ENCODE measurements at places on chromosomes 3 and 15. TPM values are rescaled to one million over a fixed set of nuclear protein-coding genes. Genes with fewer than 3 reads are reported as not detected.

DNA sequence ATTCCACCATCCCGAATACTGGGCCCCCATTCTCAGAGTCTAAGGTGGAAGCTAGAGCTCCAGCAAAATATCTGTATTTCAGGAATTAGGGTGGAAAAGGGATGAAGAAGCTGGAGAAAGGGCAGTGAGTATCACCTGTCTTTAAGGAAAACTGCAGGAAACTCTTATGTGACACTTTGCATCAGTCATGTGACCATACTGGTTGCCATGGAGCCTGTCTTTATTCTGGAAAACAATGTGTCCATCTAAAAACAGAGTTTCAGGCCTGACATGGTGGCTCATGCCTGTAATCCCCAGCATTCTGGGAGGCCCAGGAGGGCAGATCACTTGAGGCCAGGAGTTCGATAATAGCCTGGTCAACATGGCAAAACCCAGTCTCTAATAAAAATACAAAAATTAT is 52.9 kb upstream of the FSIP1 start:
- no peak for DNase-seq

DNA sequence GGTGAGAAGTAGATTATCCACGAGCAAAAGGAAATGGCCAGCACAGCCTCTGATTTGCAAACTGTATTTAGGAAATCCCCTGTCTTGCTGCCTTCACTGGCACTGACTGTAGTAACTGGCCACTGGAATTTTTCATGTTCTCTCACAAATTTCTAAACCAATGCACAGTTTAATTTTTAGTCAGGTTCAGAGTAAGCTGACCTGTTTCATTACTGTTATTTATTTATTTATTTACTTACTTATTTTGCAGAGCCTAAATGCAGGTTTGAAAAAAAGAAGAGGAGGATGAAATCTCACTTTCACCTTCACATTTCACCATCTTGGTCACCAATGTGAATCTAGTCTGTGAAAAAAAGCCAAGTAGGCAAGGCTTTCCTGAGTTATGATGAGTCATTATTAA is 291.0 kb downstream of the PLOD2 start:
- no peak for DNase-seq

Gene SLC51B
- total RNA-seq = not detected

Gene FILIP1L
- 213 TPM for total RNA-seq

GRCh38 chr3:55702822-55703221 is 215.7 kb upstream of the WNT5A start:
- DNase-seq = no peak

GRCh38 chr3:194117104-194117845 is 18.7 kb upstream of the HES1 start:
- DNase-seq = no peak

Gene UMPS
- 31.1 TPM for total RNA-seq

GRCh38 chr15:59313641-59314332 is 58.9 kb downstream of the MYO1E start:
- no peak for DNase-seq

DNA sequence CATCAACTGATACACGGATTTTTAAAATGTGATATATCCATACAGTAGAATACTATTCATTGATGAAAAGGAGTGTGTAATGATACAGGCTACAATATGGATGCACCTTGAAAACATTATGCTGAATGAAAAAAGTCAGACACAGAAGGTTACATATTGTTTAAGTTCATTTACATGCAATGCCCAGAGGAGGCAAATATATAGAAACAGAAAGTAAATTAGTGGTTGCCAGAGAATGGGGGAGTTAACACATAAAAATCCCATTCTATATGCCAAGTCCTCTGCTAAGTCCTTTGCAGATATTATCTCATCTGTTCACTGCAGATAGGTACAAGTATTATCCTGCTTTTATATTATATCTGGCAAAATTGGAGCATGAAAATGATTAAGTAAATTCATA is 22.1 kb upstream of the CDIN1 start:
- no peak for DNase-seq

DNA sequence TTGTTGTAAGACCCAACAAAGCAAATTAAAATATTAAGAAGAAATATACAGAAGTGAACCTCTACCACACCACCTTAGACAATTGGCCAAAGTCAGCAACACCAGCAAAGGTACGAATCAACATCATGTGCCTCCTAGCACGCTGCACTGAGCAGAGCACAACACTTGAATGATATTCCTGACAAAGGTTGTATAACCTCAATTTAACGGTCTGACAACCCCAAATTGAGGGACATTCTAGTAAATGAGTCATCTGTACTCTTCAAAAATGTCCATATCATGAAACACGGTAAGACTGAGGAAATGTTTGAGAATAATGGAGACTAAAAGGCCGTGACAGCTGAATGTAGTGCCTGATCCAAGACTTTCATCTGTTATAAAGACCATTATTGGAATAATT is 41.3 kb upstream of the TNFSF10 start:
- DNase-seq = no peak

GRCh38 chr15:62619526-62619925 is 423.0 kb upstream of the TPM1 start:
- no peak for DNase-seq

Gene BOC
- 10.6 TPM for total RNA-seq

- DNase-seq = peak; percentile 14
These were observed 429.4 kb downstream of the NTRK3 start for GRCh38 chr15:87827131-87827530.

DNA sequence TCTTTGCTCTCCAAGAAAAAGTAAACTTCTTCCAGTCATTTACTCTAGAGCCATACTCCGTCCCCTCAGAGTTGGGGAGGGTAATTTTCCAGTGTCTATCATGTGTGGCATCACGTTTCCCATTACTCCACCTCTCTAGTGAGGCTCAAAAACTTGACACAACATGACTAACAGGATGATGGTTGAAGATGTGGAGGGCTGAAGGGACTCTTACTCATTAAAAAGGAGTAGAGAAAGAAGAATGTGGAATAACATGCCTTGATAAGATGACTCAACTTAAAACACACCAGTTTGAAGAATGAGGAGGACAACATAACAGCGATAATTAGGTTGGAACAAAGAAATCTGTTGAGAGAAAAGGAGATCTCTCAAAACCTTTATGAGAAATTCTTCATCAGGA is 894.3 kb downstream of the OTOL1 start:
- peak; percentile 32 for DNase-seq

- peak; percentile 7 for DNase-seq
These were observed 35.7 kb downstream of the TMEM39A start for GRCh38 chr3:119427669-119428068.

Gene PSMD2
- 364 TPM for total RNA-seq

DNA sequence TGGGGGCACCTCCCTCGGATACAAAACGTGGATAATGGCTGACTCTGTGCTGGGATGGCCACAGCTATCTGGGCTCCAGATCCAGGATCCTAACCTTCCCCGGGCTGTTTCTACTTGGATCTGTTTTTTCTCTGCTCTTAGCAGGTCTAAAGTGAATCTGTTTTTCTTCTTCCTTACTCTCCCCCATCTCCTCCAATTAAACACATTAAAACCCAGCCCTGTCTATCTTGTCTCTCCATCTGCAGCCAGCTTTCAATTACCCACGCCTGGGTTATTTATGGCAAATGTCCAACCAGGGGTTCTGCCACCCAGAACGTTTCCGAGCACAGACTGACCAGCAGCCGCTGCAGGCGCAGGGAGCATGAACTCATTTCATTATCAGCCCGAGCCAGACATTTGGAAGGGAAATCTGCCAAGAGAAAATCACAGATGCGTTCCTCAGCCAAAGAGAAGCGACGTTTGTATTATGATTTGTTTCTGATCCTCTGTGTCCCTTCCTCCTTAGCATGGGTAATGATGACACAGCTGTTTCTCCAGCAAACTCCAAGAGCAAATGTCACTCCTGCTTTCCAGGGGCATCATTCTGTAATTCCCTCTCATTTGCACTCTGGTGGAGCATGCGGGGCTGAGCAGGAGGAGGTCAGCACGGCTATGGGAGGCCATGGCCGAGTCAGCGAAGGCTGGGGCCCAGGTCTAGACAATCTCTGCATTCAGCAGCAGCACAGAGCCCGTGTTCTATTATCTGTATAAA is 42.0 kb downstream of the UMPS start:
- peak; percentile 94 for DNase-seq

DNA sequence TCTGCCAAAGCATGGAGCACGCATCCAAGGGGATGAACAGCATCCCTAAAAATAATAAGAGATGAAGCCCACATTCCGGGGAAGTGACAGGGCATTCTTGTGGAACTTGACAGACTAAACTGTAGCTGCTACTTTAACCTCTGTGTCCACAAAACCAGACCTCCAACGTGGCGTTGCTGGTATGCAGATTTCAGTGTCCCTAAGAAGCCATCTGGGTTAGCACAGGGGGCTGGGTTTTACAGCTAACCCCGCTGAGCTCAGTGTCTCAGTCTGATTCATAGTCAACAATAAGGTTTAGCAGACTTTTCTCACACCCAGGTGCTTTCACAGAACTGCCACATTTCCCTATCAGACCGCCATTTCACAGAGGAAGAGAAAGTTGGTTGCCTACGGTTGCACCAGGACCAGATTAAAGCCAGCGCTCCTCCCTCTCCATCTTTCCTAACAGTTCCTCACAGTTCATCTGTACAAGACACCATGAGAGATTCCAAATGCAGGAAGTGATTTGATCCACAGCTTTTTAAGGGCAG is 61.6 kb upstream of the CTDSPL start:
- no peak for DNase-seq

DNA sequence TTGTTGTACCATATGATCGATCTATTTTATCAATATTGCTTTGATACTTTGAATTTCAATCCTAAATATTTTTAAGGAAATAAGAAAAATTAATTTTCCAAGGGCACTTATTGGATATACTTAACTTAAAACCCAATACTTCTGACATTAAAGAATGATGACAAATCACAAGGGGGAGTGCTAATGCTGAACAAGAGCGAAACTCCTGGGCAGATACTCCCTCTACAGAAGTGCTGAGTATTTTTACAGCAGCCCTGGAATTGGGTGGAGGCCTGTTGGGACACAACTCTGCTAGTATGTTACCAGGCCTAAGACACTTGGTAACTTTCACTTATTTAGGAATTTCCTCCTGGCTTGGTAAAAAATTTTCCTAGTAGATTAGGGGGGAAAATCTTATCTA is 46.2 kb downstream of the DENND6A start:
- peak; percentile 69 for DNase-seq

DNA sequence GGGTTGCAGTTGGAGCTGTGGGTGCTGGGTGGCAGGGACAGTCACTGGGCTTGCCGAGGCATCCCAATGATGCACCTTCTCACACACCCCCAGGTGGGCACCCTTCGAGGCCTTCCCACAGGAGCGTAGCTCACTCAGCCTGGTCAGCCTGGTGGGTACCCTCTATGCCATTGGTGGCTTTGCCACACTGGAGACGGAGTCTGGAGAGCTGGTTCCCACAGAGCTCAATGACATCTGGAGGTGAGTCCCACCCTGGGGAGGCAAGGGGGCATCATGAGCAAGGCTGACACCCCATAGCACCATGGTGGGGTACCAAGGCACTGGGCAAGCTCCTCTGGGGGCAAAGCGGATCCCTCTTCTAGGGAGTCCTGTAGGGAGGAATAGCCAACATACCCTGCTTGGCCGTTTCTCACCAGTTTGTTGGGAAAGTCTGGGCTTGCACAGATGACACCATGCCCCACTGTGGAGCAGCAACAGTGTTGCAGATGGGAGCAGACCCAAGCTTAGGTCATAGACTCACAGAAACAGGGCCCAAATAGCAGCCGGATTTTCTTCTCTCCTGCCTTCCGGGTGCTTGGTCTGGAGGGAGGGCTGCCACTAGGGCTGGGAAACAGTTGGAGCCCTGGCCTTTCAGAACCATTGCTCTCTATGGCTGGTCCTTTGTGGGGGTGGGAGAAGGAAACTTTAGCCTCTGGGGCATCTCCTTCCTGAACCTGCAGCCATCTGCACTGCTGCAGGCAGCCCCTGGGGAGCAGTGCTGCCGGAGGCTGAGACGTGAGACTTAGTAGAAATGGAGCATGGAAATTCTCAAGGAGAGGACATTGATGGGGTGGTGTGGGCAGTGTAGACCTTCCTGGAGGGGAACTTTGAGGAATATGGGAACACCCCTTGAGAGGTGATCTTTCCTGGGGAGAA is 5.7 kb downstream of the KLHL40 start:
- DNase-seq = no peak

Gene RGMA
- not detected for total RNA-seq

Gene SV2B
- not detected for total RNA-seq

Gene KNG1
- not detected for total RNA-seq

DNA sequence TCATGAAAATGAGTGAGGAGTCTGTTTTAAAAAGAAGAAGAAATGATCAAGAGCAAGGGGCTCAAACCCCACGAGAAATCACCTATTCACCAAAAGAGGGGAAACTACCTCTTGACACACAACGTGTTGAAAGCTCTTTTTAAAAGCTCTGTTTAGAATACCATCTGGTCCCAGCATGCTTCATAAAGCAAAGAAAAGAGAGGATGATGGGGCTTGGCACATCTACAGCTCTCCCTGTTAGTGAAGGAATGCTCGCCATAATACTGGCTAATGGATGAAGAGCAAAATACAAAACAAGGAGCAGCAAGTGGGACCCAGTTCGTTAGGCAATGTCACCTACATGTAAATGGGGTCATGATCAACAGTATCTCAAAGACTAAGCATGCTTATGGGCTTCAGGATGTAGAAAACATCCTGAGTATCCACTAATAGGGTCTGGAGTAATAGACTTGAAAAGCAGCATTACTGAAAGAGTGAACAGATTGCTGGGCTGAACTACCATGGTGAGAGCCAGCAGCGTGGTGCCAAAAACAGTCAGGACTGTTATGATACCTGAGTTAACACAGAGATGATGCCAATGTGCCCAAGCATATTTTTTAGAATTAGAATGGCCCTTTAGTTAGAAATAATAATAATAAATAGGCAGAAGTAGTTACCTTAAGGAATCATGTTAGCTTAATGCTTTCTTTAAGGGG is 159.7 kb upstream of the POU1F1 start:
- no peak for DNase-seq

DNA sequence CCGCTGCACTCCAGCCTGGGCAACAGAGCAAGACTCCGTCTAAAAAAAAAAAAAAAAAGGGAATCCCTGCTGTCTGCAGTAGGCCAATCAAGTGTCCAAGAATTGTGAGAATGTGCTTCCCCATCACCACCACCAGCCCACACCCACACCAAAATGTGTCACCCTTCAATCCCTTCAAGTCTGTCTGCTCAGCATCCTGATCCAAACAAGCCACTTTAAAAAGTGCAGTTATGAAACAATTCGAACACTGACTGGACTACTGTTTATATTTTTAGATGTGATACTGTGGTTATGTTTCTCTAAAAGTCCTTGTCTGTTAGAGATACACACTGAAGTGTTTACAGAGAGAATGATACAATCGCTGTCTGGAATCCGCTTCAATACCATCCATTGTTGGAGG is 78.1 kb upstream of the CGNL1 start:
- DNase-seq = peak; percentile 11

- DNase-seq = peak; percentile 47
These were observed 60.2 kb upstream of the TSEN2 start for GRCh38 chr3:12423918-12424630.

- DNase-seq = peak; percentile 49
These were observed 211.9 kb upstream of the GOLGA6L4 start for GRCh38 chr15:84023636-84024035.

GRCh38 chr3:44516230-44516629 is 38.8 kb upstream of the ZNF445 start:
- DNase-seq = no peak

Gene AADACL2
- not detected for total RNA-seq

Gene SELENOT
- total RNA-seq = 112 TPM

Measured in fibroblast of villous mesenchyme (primary cell).